ENCODE measurements at places on chromosomes 3 and 15. TPM values are rescaled to one million over a fixed set of nuclear protein-coding genes. Genes with fewer than 3 reads are reported as not detected.

Gene SEMA3G
- polyA plus RNA-seq, result 0.10 TPM

Gene BNC1
- polyA plus RNA-seq, result not detected

Gene SI
- not detected for polyA plus RNA-seq

DNA sequence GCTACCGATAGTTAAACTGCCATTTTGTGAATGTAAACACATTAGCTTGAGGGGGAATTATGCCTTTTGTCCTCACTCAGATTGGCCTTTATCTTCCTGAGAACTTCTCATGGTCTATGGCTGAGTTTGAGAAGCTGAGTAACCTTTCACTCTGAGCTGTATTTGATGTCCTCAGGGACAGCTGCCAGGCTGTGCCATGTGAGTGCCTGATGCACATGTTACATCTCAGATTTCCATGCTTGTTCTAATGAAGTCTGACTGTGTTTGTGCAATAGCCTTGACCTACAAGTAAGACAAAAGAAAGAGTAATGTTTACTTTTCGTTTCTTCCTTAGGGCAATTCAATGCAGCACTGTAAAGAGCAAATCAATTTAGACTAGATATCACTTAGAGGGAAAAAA lies 44.1 kb upstream of the ARL6 start:
- no peaks in the 10 kb centered on the region for H3K27me3 ChIP-seq
- no peaks in the 10 kb centered on the region for H3K4me1 ChIP-seq
- no peak overlapping the region for H3K27ac ChIP-seq
- no peak for DNase-seq
- H3K4me3 ChIP-seq, result no peak overlapping the region

- H3K27ac ChIP-seq, result no peak overlapping the region
- no peaks in the 10 kb centered on the region for H3K36me3 ChIP-seq
- H3K4me3 ChIP-seq, result no peak overlapping the region
Measured at GRCh38 chr15:64807751-64808222, 17.7 kb downstream of the PIF1 start.

DNA sequence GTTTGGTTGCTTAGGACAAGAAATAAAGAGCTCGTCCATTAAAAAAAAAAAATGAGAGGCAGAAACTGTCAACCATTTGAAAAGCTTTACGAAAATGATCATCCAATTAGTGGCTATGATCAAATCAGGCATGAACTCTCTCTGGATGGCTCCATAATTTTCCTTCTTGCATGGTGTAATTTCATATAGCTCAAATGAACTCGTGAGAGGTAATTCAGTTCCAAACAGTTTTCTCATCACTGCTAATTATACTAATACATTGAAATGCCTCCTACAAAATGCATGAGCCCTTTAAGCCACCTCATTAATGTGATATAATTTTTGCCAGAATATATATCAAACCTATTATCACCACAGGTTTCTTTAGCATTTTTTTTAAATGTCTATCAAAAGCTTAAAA lies 239.5 kb upstream of the MEIS2 start:
- no peaks in the 10 kb centered on the region for H3K4me1 ChIP-seq
- no peak overlapping the region for H3K27ac ChIP-seq
- H3K4me3 ChIP-seq, result no peak overlapping the region
- H3K36me3 ChIP-seq, result no peaks in the 10 kb centered on the region
- no peaks in the 10 kb centered on the region for H3K27me3 ChIP-seq
